Effector CD8-positive, alpha-beta T cell (primary cell): ENCODE measurements at places on chromosomes 3 and 15.

- DNase-seq: no peak
Measured at GRCh38 chr3:136186344-136186743, 9.8 kb downstream of the MSL2 start.

- DNase-seq: no peak
Measured at GRCh38 chr3:141313093-141313683, 55.1 kb upstream of the ZBTB38 start.

DNA sequence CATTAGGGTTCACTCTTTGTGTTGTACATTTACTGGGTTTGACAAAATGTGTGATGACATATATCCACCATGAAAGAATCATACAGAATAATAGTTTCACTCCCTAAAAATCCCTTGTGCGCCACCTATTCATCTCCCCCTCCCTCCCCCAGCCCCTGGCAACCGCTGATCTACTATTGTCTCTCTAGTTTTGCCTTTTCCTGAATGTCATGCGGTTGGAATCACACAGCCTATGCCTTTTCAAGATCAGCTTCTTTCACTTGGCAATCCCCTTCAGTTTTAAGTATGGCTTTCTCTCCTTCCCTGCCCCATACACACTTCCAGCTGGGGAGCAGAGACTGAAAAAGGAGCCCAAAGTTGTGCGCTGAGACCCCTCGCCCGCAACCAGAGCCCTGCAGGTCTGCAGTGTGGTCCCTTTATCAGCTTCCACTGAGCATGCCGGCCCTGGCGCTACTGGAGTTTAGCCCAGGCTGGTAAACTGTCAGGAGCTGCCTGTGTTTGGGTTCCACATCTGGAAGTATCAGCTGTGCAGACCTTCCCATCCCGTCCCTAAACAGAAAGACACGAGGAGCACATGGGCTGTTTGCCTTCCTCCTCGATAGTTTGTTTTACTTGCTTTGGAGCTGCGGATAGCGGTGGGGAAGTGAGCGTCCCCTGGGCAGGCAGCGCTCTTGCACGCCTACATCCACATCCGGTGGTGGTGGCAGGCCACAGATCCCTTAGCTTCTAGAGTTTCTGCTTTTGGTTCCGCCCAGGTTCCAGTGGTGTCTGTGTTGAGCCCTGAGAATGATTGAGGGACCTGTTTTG lies 12.3 kb downstream of the BOC start:
- no peak for DNase-seq

GRCh38 chr3:190122198-190122771 lies 1.6 kb upstream of the P3H2 start:
- DNase-seq: no peak

DNA sequence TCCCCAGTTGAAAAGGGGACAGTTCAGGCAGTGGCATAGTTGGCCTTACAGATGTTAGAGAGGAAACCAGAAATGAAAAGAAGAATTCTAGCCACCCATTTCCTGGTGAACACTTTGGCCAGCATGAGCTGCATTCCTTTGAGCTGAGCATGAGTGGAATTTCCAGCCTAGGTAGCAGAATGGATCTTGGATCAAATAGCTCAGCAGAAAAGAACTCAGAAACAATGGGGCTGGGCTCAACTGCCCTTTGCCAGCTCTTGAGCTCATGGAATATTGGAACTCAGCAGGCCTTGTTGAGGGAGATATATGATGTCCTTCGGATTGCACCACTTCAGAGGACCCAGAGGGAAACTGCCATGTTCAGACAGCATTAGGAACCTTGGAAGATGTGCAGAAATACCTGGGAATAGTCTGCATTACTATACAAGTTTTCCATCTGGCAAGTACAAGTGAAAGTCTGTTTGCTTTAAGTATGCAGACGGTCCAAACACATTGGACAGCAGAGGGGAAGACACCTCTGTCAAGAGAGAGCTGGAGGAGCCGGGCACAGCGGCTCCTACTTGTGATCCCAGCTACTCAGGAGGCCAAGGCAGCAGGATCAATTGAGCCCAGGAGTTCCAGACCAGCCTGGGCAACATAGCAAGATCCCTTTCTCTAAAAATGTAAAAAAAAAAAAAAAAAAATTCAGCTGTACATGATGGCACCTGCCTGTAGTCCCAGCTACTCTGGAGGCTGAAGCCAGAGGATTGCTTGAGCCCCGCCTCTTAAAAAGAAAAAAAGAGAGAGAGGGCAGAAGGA lies 3.1 kb upstream of the CDV3 start:
- no peak for DNase-seq

GRCh38 chr3:111588527-111588926 lies 6.6 kb downstream of the ZBED2 start:
- DNase-seq: no peak
